ENCODE measurements at places on chromosomes 1 and 21. TPM values are rescaled to one million over a fixed set of nuclear protein-coding genes. Genes with fewer than 3 reads are reported as not detected.

Gene MYOG
- not detected for total RNA-seq

Gene RUNX1
- 10.3 TPM for total RNA-seq

Gene MPC2
- 13.7 TPM for total RNA-seq

Gene C1orf115
- 4.6 TPM for total RNA-seq

Gene ATAD3C
- total RNA-seq = 0.34 TPM

Gene S100A7A
- under 0.01 TPM for total RNA-seq

Gene MSH4
- 1.1 TPM for total RNA-seq

Gene CAMSAP2
- 129 TPM for total RNA-seq

Gene MAN1C1
- 0.34 TPM for total RNA-seq

Gene TMEM81
- 3.0 TPM for total RNA-seq

Gene OPRD1
- not detected for total RNA-seq

Gene NUF2
- 0.68 TPM for total RNA-seq

Gene CYP4Z1
- 0.07 TPM for total RNA-seq

Gene DMBX1
- total RNA-seq = not detected

Data from nasal cavity respiratory epithelium epithelial cell of viscerocranial mucosa (primary cell).